Activated CD8-positive, alpha-beta memory T cell treated with anti-CD3 and anti-CD28 coated beads for 1 hour (primary cell): ENCODE measurements at places on chromosomes 12 and 14.

GRCh38 chr14:91350483-91350812 is 67.2 kb downstream of the CCDC88C start:
- no peak for DNase-seq

GRCh38 chr14:100285913-100286400 is 20.3 kb downstream of the SLC25A29 start:
- no peak for DNase-seq

GRCh38 chr14:99079061-99079727 is 192.8 kb downstream of the BCL11B start:
- no peak for DNase-seq

DNA sequence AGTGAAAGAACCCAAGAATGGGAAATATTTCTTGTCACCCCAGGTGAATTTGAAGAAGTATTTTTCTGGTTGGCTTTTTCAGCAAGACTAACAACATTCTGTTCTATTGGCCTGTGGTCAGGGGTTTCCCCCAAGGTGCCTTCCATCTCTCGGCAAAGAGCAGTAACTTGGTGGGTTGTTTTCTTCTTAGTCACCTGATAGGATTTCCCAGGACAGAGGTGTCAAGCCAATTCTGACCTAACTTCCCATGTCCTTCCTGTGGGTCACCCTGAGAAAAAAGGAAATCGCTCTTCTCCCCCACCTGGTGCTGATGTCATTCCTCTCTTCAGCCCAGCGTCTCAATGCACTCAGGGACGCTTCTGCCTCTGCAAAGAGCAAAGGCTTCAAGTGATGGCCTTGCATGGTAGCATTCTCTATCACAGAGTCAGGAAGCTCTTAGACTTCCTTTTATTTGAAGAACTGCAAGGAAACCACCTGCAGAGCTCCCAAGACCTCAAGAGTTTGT is 16.1 kb upstream of the IFNG start:
- DNase-seq: peak; percentile 29

DNA sequence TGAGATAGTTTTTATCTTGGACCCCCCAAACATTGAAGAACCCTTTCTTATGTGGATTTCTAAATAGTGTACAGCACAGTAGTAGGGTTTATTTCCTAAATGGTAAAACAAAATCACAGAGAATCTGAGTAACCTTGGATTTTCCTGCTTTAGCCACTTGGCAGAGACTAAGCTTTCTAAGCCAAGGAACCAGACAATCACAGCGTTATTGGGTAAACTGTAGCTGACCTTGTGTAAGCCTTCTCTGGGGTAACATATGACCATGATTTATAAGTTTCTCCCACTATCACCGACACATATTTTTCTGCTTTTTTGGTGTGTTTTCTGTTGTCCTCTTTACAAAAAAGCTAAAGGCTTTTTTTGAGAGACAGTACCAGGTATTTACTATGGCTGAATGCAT is 136.3 kb upstream of the PZP start:
- no peak for DNase-seq

DNA sequence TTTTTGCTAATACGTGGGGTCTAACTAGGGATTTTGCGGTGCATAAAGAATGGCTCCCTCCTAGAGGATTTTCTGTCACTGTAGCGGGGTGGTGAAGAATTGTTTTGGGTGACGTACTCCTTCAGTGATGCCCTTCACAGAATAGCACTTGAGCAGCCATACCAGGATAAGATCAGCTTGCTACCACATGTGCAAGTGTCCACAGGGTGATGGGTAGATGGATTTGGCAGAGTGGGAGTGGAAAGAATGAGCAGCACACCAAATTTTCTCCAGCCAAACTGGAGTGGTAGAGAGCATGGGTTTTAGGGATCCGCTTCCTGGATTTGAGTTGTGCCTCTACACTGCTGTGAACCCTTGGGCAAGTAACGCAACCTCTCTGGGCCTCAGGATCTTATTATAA is 2.3 kb downstream of the TCP11L2 start:
- DNase-seq: no peak

DNA sequence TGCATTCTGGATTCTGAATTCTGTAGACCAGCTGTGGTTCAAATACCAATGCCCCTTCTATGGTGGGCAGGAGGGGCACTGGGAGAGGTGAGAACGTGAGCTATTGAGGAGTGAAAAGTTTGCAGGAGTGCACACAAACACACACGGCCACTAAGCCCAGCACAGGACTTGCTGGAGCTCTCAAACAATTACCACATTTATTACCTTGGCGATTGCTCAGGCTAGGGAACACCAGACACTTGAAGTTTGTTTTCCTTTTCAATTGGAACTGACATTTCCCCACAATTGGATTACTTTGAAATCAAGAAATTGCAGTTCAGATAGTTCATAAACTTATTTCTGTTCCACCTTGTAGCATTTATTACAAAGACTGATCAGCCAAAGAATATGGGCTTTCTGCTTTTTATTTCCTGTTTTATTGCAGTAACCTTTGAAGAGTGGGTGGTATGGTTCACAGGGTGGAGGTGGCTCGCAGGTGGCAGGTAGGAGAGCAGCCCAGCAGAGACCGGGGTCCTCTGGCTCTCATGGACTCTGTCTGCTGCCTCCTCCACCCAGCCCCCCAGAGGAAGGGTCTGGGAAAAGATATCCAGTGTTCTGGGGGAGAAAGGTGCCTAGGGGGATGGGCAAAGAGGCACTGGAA is 429.8 kb upstream of the CCDC196 start:
- no peak for DNase-seq

DNA sequence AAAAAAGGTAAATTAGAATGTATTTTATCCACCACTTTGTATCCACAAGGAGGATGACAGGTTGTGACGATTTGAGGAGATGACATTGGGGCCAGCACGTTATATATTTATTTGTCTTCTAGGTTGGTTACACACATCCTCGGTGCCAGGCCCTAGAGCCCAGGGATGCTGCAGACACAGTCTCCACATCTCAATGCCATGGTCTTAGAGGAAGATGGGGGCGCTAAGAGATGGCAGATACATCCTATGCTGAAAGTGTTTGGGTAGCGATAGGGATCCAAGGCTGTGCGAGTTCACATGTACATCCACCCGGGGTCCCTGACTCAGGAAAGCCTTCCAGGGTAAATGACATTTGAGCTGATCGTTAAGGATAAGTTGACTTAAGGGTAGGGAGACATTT is 193.1 kb upstream of the GSC start:
- no peak for DNase-seq

DNA sequence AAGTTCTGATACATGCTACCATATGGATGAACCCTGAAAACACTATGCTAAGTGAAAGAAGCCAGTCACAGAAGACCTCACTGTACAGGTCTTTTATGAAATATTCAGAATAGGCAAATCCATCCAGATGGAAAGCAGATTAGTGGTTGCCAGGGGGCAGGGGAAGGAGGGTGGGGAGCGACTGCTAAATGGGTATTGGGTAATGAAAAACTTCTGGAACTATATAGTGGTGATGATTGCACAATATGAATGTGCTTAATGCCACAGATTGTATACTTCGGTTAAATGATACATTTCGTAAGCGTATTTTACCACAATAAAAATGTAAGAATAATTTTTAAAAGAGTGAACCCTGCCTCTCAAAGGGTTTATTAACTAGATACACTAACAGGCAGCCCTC is 11.8 kb upstream of the KSR2 start:
- no peak for DNase-seq

DNA sequence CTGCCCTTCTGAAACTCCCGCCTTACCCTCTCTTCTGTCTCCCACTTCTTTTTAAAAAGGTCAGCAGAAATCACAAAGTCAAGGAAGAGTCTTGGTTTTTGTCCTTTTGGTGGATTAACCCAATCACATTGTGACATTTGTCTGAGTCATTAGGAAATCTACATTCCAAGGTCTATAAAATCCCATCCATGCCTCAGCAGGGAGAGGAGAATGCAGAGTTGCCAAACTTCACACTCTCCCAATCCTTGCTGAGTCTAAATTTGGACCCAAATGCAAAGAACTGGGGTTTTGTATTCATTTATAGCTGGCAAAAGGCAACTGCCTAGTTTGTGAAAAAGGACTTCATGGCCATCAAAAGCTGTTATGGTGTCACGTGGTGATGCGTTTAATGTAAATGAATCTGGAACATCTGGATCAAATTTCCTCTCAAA is 67.9 kb downstream of the TMEM30B start:
- DNase-seq: no peak

DNA sequence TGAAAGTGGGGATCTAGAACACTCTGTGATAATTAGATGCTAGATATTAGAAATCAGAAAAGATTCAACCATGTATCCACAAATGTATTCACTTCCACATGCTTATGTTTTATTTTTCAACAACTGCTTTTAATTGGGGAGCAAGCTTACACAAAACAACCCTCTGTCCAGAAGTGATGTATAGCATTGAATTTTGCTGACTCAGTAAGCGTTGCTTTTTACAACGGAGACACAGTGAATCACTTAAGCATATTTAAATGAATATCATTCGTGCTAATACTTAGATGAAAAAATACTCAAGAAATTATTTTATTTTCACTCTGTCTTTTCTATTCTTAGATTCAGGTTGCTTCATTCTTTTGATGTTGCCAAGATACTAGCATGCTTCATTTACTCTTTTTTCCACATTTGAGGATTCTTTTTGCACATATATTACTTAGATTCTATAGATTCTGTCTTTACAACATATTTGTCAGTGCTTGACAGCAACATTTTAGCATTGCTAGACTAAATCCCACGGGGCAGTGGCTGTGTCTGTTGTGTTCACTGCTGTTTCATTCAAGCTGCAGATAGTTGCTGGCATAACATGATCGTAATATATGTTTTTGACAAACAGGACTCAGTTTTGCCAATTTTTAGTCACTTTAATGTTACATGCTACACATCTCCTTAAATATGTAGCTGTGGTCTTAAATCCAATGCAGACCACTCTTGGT is 1714.4 kb upstream of the SEL1L start:
- no peak for DNase-seq

- DNase-seq: no peak
Measured at GRCh38 chr14:50057331-50057730, 59.0 kb downstream of the VCPKMT start.

DNA sequence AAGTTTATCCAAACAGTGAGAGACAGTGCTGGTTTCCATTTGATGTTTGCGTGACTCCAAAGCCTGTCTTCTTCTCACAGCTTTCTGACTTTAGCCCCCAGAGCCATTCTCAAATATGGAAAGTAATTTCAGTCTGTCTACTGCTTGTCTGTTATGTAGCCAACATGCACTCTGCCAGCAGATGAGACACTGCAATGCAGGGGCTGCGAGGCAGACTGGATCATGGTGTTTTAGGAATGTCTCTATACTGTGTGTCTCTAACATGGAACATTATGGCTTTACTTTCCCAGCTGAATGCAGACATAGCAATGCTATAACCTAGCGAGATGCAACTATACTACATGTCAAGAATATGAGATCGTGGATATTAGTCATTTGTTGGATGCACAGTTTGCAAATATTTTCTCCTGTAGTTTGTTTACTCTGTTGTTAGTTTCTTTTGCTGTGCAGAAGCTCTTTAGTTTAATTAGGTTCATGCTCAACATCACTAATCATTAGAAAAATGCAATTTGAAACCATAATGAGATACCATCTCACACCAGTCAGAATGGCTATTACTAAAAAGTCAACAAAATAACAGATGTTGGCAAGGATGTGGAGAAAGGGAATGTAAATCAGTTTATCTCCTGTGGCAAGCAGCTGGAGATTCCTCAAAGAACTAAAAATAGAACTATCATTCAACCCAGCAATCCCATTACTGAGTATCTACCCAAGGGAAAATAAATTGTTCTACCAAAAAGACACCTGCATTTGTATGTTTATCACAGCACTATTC is 235.8 kb upstream of the TMTC1 start:
- no peak for DNase-seq

- DNase-seq: no peak
Measured at GRCh38 chr14:104442631-104443390, 136.8 kb upstream of the C14orf180 start.

- no peak for DNase-seq
Measured at GRCh38 chr12:128980623-128981022, 127.3 kb downstream of the GLT1D1 start.

DNA sequence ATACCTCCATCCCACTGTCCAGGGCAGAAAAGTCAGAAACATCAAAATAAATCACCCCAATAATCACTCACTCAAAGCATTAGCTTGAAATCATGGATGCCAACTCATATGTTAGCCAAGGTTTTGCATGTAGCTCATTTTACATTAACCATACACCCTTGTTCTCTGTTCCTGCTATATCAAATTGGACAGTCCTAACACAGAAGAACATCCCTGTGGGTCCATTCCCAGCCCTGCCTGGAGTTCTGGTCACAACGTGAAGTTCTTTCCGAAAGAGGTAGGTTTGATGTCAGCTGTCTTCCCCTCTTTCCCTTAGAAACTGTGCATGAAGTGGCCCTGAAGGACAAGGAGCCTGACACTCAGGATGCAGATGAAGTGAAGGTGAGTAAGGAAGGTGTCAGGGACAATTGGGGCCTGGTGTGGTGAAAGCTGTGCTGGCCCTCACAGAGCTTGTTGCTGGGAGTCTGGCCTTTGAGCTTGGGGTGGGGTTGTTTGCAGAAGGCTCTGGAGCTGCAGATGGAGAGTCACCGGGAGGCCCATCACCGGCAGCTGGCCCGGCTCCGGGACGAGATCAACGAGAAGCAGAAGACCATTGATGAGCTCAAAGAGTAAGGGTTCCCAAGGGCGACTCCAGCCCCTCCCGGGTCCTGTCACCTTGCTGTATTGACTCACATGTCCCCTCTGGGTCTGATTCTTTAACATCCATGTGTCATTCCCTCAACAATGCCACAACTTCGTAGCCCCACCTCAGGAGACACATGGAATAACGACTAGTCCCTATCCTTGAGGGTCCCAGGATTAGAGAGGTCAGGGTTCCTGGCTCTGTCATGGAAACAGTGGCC is 15.0 kb upstream of the PIP4K2C start:
- DNase-seq: no peak

- no peak for DNase-seq
Measured at GRCh38 chr12:28618772-28619171, 428.5 kb downstream of the CCDC91 start.

GRCh38 chr14:94570440-94570839 is 9.2 kb downstream of the SERPINA4 start:
- DNase-seq: no peak

DNA sequence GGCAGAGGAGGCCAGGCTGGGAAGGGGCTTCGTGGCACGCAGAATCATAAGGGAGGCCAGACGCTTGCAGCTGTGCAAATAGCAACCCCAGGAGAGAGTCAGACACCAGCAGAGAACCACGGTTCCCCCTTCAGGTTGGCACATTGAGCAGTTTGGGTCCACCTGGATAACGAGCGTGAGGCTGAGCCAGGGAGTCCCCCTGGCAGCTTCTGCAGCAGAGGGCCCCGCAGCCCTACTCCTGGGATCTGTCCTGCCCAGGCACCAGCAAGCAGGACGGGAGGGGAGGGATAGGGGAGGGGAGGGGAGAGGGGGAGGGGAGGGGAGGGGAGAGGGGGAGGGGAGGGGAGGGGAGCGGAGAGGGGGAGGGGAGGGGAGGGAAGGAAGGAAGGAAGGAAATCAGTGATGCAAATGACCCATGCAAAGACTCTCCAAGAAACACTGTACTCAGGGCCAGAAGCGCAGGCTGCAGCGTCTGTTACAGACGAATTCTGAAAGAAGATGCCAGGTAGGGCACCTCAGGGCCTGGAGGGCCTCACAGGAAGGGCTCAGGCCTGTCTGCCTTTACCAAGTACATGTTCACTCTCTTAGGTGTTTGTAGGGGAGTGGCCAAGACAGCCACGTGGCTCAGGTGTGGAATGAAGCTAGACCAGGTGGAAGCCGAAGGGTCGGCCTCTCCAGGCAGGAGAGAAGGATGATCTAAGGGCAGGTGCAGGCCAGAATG is 32.3 kb upstream of the MMP17 start:
- no peak for DNase-seq

GRCh38 chr14:51382506-51382905 is 142.5 kb downstream of the TMX1 start:
- no peak for DNase-seq

- no peak for DNase-seq
Measured at GRCh38 chr12:12665194-12665593, 30.8 kb downstream of the GPR19 start.
